Psoas muscle (tissue), 8 donors: ENCODE measurements at places on chromosomes 3 and 15. TPM values are rescaled to one million over a fixed set of nuclear protein-coding genes. Genes with fewer than 3 reads are reported as not detected.

LRTM1 gene
- not detected for total RNA-seq

SHC4 gene
- not detected for total RNA-seq

EIF4E3 gene
- total RNA-seq, result 48.6 TPM

CCDC174 gene
- 24.1 TPM for total RNA-seq

ULK3 gene
- 17.7 TPM for total RNA-seq

TNFSF10 gene
- total RNA-seq, result 18.6 TPM

SPRED1 gene
- total RNA-seq, result 6.9 TPM

PRSS50 gene
- total RNA-seq, result 0.34 TPM

CRYBG3 gene
- total RNA-seq, result 27.8 TPM

CA12 gene
- 0.17 TPM for total RNA-seq

HESX1 gene
- 0.34 TPM for total RNA-seq

- no peaks in the 10 kb centered on the region for H3K4me1 ChIP-seq
- H3K27ac ChIP-seq, result no peak overlapping the region
- no peaks in the 10 kb centered on the region for H3K27me3 ChIP-seq
- no peak overlapping the region for H3K4me3 ChIP-seq
Observed at GRCh38 chr3:191263365-191263764, 64.3 kb downstream of the OSTN start.

- no peak for DNase-seq
- H3K4me1 ChIP-seq, result no peaks in the 10 kb centered on the region
- H3K27ac ChIP-seq, result no peak overlapping the region
- no peaks in the 10 kb centered on the region for H3K36me3 ChIP-seq
- H3K4me3 ChIP-seq, result no peak overlapping the region
Observed at GRCh38 chr15:95492388-95493070, 838.0 kb upstream of the NR2F2 start.

DNA sequence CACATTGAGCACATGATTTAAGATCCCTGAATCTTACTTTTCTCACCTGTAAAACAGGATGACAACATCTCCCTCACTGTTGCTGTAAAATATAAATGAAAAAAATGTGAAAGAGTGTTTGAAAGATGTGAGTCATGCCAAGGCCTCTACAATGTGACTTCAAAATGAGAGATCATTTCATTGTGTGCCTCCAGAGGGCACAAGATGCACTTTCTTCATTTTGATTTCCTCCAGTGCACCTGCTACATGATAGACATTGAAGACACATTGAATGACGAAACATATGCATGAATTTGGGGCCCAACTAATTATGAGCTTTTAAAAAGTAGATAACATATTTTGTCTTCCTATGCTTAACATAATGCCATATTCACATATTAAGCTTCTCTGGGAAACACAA is 170.3 kb downstream of the MOBP start:
- no peaks in the 10 kb centered on the region for H3K36me3 ChIP-seq
- no peaks in the 10 kb centered on the region for H3K27me3 ChIP-seq
- DNase-seq, result no peak
- no peak overlapping the region for H3K27ac ChIP-seq
- H3K4me3 ChIP-seq, result no peak overlapping the region

DNA sequence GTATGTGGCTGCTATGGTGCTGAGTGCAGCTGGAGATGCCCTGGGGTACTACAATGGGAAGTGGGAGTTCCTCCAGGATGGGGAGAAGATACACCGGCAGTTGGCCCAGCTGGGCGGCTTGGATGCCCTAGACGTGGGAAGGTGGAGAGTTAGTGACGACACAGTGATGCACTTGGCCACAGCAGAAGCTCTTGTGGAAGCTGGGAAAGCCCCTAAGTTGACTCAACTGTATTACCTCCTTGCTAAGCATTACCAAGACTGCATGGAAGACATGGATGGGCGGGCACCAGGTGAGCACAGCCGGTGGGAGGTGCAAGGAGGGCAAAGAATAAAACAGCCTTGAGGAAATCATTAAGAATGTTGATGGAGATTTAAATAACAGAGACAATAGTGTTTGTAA is 2.9 kb downstream of the ADPRH start:
- peaks cover 8% of the 10 kb centered on the region for H3K36me3 ChIP-seq
- no peak overlapping the region for H3K4me3 ChIP-seq
- no peak for DNase-seq
- peak overlapping the region; percentile 15 for H3K27ac ChIP-seq
- H3K4me1 ChIP-seq, result peaks cover 8% of the 10 kb centered on the region

GRCh38 chr15:77039848-77040247 is 31.1 kb downstream of the TSPAN3 start:
- no peak overlapping the region for H3K4me3 ChIP-seq
- no peak for DNase-seq
- H3K27me3 ChIP-seq, result no peaks in the 10 kb centered on the region

GRCh38 chr3:108060331-108060730 is 30.5 kb downstream of the CD47 start:
- DNase-seq, result no peak
- no peak overlapping the region for H3K27ac ChIP-seq
- H3K4me1 ChIP-seq, result no peaks in the 10 kb centered on the region
- H3K27me3 ChIP-seq, result no peaks in the 10 kb centered on the region

- H3K4me3 ChIP-seq, result peak overlapping the region; percentile 73
- DNase-seq, result no peak
- no peaks in the 10 kb centered on the region for H3K36me3 ChIP-seq
- H3K27ac ChIP-seq, result no peak overlapping the region
- H3K4me1 ChIP-seq, result peaks cover 19% of the 10 kb centered on the region
Observed at GRCh38 chr3:27713078-27713423, 9.1 kb downstream of the EOMES start.

- no peaks in the 10 kb centered on the region for H3K36me3 ChIP-seq
- no peaks in the 10 kb centered on the region for H3K27me3 ChIP-seq
- DNase-seq, result no peak
- H3K27ac ChIP-seq, result no peak overlapping the region
- no peak overlapping the region for H3K4me3 ChIP-seq
Observed at GRCh38 chr3:108983051-108983450, 29.4 kb upstream of the GUCA1C start.

DNA sequence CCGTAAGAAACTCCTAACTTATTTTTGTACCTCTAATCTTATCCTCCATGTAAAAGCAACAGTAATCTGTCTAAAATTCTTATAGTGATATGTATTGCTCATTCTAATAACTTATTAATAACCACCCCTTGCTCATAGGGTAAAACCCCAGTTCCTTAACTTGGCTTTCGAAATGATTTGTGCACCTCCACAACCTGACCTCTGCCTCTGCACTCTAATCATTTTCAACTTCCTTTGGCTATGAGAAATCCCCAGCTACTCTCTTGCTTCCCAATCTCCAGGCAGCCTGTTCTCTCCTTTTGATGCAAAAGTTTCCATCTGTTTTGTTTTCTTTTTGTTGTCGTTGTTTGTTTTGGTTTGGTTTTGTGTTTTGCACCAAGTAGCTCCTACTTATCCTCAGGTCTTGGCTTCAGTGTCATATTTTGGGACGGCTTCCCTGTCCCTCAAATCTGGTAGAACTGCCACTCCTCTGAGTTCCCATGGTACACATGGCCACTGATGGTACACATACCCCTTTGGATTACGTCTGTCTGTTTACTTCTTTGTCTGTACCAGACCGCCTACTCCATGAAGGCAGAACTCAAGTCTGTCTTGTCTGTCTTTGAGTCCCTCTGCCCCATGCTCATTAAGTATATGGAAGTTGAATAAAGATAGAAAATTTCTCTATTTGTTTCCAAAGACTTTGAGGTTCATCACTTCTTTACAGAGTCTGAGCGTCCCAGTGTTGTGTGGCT is 105.6 kb upstream of the TGFBR2 start:
- H3K4me1 ChIP-seq, result peaks cover 10% of the 10 kb centered on the region
- no peak for DNase-seq
- H3K4me3 ChIP-seq, result no peak overlapping the region
- H3K27me3 ChIP-seq, result no peaks in the 10 kb centered on the region

DNA sequence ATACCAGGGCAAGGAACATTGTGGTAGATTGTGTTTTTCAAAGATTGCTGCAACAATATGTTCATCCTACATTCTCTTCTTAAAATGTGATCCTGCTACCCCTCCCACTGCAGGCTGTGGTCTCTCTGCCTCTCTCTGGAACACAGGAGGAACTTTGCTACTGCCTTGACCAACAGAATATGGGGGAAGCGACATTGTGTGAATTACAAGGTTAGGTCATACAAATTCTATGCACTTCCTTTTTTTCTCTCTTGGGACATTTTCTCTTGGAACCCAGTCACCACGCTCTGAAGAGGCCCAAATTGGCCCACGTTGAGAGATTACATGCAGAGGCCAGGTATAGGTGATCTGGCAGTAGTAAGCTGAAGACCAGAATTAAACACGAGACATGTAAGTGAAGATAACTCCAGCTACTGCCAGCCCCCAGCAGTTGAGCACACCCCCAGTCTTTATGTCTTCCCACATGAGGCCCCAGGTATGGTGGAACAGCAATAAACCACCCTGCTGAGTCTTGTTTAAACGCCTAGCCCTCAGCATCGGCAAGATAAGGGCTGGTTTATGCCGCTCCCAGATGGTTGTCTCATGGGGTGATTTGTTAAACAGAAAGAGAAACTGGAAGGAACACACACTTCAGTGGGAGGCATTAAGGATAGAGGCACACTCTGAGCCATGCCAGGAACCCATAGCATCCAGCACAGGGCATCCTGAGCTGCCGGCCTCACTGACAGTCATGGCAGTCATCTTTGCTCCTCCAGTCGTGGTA is 59.9 kb downstream of the FAM43A start:
- H3K27ac ChIP-seq, result no peak overlapping the region
- no peak overlapping the region for H3K4me3 ChIP-seq
- no peaks in the 10 kb centered on the region for H3K4me1 ChIP-seq
- no peak for DNase-seq
- H3K27me3 ChIP-seq, result no peaks in the 10 kb centered on the region
- H3K36me3 ChIP-seq, result no peaks in the 10 kb centered on the region

DNA sequence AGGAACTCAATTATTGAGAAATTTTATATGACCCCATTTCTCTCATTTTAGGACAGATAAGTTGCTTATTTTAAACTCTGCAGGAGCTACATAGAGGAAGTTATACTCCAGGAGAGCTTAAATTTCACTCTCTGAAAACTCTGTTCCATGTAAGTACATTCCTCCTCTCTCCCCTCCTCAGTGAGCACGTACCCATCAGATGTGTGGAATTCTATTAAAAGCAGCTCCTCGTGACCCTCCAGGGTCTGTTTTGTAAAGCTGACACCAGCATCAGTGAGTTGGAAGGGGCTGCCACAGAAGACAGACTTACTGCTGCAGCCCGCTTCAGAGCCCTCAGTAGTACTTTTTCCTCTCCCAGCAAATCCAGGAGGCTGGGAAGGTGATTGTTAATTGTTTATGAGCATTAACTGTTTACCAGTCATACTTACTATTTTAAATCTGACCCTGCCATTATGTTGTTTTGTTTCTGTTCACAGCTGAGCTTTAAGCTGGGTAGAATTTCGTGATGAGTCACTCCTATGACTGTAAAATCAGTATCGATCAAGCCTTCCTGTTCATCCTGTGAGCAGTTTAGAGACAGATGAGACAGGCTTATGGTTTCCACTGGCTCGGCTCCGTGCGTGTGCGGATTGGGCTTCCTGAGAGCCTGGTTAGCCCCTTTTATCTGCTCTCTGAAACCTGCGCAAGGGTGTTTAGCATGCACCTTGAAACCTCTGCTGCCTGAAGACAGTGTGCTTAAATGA is 20.4 kb downstream of the IGF1R start:
- peak overlapping the region; percentile 67 for H3K27ac ChIP-seq
- peaks cover 43% of the 10 kb centered on the region for H3K4me1 ChIP-seq

DNA sequence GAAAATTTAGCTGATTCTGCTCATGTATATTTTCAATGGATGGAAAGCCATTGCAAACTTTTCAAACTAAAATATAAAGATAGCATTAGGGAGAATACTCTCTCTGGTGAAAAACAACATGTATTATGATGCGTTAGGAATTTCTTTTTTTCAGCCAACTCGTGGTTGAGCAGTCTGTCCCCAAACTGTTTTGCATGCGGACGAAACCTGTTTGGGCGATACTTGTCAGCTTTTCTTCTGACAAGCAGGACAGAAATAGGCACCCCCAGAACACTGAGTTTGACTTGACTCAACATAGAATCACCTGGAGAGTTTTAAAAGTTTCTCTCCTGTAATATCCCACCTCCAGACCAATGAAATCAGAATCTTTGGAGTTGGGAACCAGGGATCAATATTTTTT is 417.5 kb upstream of the TPRG1 start:
- no peak overlapping the region for H3K4me3 ChIP-seq
- peaks cover 3% of the 10 kb centered on the region for H3K4me1 ChIP-seq
- no peak for DNase-seq
- H3K27me3 ChIP-seq, result no peaks in the 10 kb centered on the region

GRCh38 chr15:29890336-29891095 is 68.2 kb upstream of the TJP1 start:
- peaks cover 8% of the 10 kb centered on the region for H3K4me1 ChIP-seq
- DNase-seq, result no peak
- H3K27me3 ChIP-seq, result no peaks in the 10 kb centered on the region
- H3K4me3 ChIP-seq, result no peak overlapping the region
- H3K27ac ChIP-seq, result no peak overlapping the region

DNA sequence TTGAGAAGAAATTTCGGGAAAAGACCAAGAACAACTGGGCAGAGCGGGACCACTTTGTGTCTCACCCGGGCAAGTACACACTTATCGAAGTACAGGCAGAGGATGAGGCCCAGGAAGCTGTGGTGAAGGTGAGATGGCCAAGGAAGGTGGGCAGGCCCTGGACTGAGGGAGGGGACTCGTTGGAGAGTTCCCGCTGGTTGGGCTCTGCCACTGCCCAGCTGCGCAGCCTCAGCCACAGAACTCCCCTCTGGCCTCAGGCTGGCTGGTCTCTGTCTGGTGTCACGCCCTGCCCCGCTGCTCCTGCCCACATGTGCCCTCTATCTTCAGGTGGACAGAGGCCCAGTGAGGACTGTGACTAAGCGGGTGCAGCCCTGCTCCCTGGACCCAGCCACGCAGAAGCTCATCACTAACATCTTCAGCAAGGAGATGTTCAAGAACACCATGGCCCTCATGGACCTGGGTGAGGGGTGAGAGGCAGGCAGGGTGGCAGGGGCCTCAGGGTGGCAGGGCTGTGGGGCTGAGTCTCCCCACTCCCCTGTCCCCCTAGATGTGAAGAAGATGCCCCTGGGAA is 2.4 kb downstream of the PARP3 start:
- H3K27ac ChIP-seq, result no peak overlapping the region
- H3K27me3 ChIP-seq, result no peaks in the 10 kb centered on the region
- no peak for DNase-seq
- H3K4me1 ChIP-seq, result peaks cover 26% of the 10 kb centered on the region

- peak overlapping the region; percentile 95 for H3K27ac ChIP-seq
- no peak for DNase-seq
- H3K4me1 ChIP-seq, result peaks cover 46% of the 10 kb centered on the region
Observed at GRCh38 chr15:78265752-78266224, 1.4 kb downstream of the DNAJA4 start.

GRCh38 chr15:66598095-66598815 is 32.5 kb upstream of the LCTL start:
- no peak overlapping the region for H3K27ac ChIP-seq
- no peak for DNase-seq
- H3K4me3 ChIP-seq, result no peak overlapping the region

GRCh38 chr3:196124608-196125007 is 42.7 kb upstream of the TFRC start:
- no peaks in the 10 kb centered on the region for H3K36me3 ChIP-seq
- H3K4me1 ChIP-seq, result no peaks in the 10 kb centered on the region
- no peaks in the 10 kb centered on the region for H3K27me3 ChIP-seq
- H3K27ac ChIP-seq, result no peak overlapping the region
- DNase-seq, result peak; percentile 10
- H3K4me3 ChIP-seq, result no peak overlapping the region

GRCh38 chr3:192171213-192171612 is 556.1 kb downstream of the FGF12 start:
- no peak overlapping the region for H3K4me3 ChIP-seq
- no peaks in the 10 kb centered on the region for H3K4me1 ChIP-seq
- no peak for DNase-seq
- H3K27ac ChIP-seq, result no peak overlapping the region
- H3K36me3 ChIP-seq, result no peaks in the 10 kb centered on the region
